ENCODE measurements at places on chromosomes 12 and 14.

- DNase-seq = peak; percentile 29
These were observed 4.7 kb downstream of the SYNE2 start for GRCh38 chr14:63857466-63858030.

DNA sequence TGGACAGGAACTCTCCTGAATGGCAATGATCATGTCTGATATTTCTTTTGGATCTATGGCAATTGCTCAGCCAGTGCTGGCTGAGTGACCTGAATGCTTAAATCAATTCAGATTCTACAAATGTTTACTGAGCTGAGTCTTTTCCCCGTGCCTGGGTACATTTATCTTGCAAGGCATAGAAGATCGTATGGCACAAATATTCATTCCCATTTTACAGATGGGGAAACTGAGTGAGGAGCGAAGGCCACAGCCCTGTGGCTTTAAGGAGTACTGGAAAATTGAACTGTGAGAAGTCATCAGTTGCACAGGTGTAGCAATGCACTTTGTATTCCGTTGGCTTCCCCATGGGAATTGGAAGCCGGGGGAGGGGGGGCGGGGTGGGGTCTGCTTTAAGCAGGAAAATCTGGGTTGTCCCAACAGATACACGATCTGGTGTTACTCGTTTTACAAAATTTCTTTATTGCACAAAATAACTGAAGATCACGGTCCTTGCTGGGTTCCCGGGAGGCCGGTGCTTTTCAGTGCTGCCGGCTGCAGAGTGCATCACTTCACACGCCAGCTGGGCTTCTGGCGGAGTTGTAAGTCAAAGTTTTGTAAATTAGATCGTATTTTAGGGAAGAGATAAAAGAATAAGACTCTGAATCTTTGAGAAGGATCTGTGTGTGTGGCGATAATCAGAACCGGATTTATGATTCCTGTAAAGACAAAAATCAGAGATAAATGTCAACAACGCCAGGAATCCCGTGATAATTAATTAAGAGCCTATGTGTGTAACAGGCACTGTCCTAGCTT is 75.0 kb upstream of the MAP1LC3B2 start:
- DNase-seq = no peak

DNA sequence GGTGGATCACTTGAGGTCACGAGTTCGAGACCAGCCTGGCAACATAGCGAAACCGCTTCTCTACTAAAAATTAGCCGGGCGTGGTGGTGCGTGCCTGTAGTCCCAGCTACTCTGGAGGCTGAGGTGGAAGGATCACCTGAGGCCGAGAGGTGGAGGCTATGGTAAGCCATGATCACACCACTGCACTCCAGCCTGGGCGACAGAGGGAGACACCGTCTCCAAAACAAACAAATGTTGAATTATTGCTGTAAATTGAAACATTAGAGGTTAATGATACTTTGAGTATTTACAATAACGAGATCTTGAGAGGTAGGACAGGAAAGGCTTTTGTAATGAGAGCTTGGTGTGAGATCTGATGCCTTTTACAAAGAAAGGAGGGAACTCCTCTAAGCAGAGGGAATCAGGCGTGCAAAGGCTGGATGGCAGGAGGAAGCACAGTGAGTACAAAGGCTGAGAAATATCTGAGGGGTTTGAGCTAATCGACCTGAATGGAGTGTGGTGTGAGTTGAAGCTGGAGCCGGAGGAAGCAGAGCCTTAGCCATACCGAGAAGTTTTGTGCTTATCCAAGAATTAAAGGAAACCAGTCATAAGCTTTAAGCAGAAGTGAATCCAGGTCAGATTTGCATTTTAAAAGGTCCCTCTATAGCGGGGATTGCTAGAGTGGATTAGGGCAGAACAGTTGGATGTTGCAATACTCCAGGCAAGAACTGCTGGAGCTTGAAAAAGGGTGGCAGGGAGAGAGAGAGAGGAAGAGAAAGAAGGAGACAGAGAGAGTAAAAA is 1.1 kb downstream of the RHNO1 start:
- DNase-seq = no peak

GRCh38 chr14:29687071-29687765 is 240.4 kb downstream of the PRKD1 start:
- no peak for DNase-seq

DNA sequence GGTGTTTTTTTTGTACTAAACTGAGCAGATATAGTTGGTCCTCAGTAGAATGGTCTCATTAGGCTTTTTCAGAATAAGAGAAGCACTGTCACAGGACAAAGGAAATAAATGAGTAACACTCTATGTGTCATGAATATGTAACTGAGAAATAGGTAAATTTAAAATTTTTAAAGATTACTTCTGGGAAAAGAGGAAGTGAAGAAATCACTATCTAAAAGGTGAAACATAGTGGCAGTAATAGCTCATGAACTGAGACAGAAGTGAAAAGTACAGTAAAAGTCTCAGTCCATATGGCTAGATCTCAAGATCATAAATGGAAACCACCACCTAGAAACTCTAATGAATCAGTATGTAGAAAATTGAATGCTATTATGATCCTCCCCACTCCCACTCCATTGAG is 89.3 kb upstream of the TTC7B start:
- no peak for DNase-seq

DNA sequence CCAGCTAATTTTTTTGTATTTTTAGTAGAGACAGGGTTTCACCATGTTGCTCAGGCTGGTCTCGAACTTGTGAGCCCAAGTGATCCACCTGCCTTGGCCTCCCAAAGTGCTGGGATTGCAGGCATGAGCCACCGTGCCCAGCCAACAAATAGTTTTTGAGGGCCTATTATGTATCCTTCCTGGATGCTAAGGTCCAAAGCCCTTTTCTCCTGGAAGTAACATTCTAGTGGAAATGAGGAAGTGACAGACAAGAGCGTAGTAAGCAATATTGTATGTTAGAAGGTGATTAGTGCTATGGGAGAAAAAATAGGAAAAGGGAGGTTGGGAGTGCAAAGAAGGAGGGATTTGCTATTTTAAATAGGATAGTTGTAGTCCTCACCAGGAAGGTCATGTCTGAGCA is 9.0 kb upstream of the CGRRF1 start:
- no peak for DNase-seq

GRCh38 chr12:105931762-105932570 is 206.8 kb downstream of the NUAK1 start:
- DNase-seq = no peak

- DNase-seq = no peak
These were observed 72.3 kb downstream of the LRIG3 start for GRCh38 chr12:58847901-58848600.

DNA sequence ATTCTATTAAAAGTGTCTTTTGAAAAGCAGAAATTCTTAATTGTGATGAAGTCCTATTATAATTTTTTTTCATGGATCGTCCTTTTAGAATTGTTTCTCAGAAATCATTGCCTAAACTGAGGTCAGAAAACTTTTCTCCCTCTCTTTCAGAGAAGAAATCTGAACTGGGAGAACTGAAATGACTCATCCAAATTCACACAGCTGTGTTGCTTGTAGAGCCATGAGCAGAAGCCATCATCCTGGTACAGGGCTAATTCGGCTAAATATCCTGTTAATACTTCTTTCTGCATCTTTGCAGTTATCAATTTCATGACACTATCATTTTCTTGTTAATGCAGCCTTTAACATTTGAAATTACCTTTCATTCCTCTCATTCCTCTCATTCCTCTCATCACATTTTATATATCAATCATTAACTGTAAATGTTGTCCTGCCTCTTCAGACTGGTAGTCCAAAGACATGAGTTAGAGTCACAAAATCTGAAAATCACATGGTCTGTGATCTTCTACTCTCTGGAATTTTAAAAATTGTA is 15.5 kb downstream of the SLC15A5 start:
- no peak for DNase-seq
